ENCODE measurements at places on chromosomes 1 and 21.

DNA sequence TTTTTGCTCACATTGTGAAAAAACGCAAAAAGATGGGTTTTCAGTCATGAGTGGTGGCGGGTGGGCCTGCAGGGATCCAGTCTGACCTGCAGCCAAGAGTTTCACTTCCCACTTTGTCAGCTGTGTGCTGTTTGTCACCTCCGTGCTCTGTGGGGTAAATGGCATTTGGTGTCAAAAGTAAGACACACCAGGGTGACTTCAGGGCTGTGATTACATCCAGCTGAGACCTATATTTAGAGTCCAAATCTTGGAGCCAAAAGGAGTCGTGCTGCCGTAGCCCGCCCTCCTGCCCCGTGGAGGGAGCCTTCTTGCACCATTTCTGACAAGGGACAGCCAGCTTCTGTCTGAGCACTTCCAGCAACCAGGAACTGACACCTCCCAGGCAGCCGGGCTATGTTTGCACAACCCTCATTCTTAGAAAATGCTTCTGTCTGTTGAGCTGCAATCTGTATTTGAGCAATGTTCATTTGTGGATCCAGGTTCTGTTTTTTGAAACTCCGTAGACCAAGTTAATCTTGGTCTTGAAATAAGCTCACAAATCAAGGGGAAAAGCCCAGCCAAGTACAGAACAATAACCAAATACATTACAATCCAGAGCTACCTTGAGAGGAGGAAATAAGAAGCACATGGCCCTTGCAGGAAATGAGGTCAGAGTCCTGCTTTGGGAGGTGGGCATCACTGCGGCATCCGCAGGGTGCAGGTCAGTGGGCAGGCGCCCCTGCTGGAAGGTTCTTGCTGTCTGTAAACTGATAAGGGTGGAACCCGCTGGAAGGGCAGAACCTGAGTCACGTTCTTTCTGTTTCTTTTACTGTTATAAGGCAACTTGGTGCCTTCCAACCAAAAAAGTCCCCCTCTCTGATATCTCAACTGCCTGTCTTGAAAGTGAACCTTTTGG lies 14.4 kb downstream of the ABCG1 start:
- no peak for DNase-seq

DNA sequence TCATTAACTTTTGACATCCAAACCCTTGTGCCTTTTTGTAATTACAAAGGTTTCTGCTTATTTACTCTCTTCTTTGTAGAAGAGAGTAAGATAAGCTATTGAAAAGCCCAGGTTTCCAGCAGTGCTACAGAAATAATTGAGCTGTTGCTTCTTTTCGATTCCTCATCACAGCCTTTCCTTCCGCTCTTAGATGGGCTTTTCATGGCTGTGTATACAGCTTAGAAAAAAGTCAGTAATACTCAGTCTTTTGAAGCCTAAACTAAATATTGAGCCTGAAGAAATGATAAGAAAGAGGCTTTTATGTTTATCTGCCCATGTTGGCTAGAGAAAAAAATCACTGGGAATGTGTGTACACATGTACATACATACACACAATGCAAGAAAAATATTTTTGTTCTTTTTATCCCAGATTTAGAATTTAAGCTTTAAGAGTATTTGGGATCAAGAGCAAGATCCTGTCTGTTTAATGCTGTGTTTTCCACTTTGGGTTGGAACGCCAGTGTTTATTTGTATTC lies 172.4 kb downstream of the VPS13D start:
- DNase-seq: no peak

DNA sequence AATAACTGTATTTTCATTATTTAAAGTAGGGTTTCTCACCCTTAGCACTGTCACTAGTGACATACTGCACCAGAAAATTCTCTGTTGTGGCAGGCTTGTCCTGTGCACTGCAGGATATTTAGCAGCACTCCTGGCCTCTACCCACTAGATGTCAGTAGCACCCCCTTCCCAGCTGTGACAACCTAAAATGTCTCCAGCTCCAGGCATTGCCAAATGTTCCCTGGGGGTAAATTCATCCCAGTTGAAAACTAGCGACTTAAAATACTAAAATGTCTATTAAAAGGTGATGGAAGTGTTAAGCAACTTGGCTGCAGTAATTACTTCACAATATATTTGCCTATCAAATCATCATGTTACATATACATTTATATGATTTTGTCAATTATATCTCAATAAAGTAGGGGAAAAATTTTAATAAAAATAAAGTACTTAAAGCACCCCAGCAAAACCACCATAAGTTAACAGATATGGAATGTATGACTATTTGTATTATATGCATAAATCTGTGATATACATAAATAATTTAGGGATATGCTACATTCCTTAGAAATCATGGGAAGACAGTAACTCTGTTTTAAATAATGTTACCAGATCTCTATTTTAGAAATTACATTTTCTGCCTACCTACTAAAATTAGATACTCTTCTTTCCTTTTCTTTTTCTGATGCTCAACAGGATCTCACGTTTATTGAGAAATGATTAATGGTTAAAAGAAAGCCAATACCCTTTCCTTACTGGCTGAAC lies 74.6 kb downstream of the ARID4B start:
- DNase-seq: no peak

GRCh38 chr1:36523850-36524249 lies 41.1 kb upstream of the CSF3R start:
- DNase-seq: peak; percentile 10

DNA sequence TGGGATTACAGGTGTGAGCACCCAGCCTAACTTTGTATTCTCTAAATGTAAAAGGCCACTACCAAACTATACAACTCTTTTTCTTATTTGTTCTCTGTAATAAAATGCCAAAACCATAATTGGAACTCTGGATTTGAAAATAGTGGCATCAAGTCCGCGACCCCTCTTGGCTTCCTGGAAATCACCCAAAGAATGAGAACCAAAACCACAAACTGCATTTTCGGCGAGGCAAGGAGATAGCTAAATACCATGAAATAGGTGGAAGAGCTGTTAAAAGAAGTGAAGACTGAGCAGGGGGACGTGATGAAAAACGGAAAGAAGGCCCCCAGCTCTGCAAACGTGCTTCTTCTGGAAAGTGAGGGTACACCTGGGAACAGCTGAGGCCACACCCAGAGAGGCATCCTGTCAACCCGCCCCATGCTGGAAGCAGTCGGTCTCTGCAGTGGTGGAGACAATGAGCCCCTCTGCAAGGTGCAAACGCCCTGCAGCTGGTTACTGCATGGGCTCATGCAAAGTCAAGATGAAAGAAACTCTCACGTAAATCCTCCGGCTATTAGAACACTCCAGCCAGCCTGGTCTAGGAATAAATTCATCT lies 22.5 kb downstream of the VPS26C start:
- DNase-seq: no peak

DNA sequence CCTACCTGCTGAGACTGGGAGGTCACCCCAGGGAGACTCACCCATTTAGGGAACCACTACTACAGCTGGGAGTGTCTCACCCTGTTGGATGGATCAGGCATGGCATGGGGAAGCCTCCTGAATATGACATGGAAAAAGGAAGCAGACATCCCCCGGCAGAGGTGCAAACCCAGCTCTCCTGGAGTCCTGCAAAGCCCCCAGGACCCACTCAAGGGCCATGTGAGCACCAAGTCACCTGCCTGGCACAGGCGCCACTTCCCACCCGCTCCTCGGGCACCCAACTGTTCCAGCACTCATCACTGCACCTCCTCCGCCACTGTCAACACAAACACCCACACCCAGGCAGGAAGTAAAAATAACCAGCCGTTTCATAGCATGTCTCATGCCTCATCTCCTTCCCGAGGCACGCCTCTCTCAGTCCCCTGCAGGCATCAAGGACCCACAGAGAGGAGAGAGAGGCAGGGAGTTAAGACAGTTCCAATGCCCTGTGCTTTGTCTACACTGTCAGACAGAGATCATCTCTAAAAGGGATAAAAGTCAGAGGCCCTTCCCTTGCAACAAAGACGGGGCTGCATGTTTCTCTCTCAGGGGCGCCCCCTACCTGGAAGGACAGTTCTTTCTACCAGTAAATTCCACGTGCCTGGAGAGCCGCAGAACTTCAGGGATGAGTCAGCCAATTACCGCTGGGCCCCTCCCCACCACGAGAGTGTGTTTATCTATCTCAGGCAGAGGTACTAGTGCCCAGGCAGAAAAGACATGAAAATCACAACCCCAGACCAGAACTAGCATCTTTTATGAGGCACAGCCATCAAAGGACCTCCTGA lies 150.1 kb upstream of the SOD1 start:
- DNase-seq: no peak

DNA sequence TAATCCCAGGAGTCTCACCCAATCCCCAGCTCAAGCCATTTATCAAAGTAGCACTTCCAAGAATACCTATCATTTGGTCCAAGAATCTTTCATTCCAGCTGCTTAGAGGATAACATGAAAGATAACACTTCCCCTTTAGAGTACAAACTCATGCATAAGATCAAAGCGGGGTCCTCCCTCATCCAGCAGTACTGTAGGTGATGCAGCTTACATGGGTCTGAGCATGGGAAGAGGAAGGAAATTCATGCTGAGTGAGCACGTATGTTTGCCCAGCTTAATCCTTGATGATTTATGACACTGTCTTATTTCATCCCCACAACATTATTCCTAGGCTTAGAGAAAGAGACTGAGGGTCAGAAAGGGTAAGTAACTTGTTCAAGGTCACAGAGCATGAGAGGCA lies 167.1 kb upstream of the GJB5 start:
- no peak for DNase-seq

DNA sequence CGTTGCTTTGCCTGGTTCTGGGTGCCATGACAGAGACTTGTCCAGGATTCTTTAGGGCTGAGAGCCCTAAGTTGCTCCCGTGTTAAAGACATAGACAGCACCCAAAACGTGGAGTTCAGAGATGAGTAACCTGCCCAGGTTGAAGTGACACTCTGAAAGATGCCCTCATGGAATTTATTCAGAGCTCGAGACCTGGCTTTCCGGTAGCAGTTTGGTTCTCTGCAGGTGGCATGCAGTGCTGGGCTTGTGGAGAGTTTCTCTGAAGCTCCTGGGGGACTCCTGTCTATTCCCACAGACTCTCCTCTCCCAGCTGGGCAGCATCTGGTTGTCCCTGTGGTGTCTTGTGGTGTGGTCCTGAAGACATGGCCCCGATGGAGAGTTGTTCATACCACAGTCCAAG lies 241.0 kb downstream of the RHOU start:
- peak; percentile 25 for DNase-seq

GRCh38 chr1:3668585-3669300 lies 16.4 kb downstream of the TP73 start:
- DNase-seq: no peak

GRCh38 chr1:119108988-119109387 lies 31.5 kb downstream of the WARS2 start:
- DNase-seq: no peak

DNA sequence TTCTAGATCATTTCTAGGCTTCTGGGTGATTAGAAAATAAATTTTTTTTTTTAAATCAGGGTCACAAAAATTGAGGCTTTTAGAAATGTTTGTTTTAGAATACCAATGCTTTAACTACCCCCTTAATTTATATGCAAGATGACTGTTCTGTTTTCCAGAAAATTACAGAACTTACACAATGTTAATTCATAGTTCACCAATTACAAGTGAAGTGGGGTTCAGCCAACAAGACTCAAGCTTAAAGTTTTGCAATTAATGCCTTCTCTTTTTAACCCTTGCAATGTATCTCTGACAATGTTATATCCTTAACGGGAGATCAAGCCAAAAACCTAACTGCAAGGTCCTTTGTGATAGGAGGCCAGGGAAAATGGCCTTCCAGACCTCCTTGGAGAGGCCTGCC lies 5.6 kb downstream of the PRELP start:
- no peak for DNase-seq

- DNase-seq: no peak
These were observed 107.4 kb upstream of the KIAA1614 start for GRCh38 chr1:180805316-180805715.

DNA sequence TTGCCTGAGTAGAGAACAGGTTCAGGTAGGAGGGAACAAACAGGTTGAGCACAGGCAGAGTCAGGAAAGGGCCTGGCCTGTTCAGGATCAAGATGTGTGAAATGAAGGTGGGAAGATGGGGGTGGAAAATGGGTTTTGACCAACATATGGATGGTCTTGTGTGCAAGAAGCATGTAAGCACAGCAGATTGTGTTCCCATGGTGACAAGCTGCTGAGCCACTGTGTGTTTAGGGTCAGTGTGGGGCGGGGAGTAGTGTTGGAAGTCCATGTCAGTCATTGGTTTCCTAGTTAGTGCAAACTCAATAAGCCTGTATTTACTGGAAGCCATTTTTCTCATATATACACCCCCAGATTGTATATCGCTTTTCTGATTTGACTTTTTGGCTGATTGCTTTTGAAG lies 111.9 kb downstream of the CAMTA1 start:
- no peak for DNase-seq

DNA sequence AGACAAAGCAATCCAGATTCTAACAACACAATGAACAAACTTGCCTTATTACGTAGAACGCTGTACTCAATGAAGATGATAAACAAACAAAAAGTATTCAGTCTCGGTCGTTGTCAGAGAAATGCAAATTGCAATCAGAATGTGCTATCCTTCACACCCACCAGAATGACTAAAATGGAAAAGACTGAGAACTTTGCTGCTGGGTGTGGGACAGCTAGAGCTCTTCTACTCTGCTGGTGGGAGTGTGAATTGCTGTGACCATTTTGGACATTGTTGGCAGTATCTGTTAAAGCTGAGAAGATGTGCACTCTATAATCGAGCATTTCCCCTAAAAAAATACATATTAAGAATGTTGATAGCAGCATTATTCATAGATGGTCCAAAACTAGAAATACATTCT lies 111.4 kb downstream of the PEX14 start:
- no peak for DNase-seq

DNA sequence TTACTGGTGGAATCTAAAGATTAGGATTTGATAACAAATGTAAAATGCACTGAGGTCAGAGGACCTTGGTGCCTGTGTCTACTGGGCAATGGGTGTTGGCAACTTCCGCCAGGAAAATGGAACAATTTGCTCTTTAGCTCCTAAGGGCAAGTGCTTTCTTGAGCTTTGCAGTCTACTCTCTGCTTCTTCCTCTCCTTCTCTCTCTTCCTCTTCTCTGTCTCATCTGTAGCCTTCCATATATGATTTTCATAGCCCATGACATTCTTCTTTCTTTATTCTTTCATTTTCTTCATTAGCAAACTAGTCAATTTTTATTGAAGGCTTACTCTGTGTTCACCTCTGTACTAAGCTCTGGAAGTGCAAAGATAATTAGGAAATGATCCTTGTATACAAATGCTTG lies 35.5 kb downstream of the OVGP1 start:
- DNase-seq: no peak

GRCh38 chr1:217717959-217718358 lies 86.8 kb downstream of the SPATA17 start:
- DNase-seq: no peak

DNA sequence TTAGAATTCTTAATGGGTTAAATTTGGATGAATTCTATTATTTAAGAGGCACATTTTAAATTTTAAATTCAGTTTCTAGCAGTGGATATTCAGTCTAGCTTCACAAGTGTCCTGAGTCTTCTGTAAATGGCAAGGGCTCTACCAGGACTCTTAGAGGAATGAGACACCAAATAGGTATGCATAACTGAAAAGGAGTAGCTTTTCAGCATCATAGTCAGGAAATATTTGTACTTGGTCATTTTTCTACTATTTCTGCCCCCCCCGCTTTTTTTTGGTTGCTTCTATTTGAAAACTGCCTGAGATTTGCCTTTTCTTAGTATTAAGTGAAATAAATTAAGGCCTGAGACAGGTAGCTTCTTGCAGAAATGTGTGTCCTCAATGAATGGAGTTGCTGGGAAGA lies 80.2 kb downstream of the MAST2 start:
- DNase-seq: no peak

GRCh38 chr1:145977016-145977415 lies 12.5 kb downstream of the POLR3GL start:
- DNase-seq: no peak

Measured in type B pancreatic cell (in vitro differentiated cells).